ENCODE measurements at places on chromosomes 16 and 17.

DNA sequence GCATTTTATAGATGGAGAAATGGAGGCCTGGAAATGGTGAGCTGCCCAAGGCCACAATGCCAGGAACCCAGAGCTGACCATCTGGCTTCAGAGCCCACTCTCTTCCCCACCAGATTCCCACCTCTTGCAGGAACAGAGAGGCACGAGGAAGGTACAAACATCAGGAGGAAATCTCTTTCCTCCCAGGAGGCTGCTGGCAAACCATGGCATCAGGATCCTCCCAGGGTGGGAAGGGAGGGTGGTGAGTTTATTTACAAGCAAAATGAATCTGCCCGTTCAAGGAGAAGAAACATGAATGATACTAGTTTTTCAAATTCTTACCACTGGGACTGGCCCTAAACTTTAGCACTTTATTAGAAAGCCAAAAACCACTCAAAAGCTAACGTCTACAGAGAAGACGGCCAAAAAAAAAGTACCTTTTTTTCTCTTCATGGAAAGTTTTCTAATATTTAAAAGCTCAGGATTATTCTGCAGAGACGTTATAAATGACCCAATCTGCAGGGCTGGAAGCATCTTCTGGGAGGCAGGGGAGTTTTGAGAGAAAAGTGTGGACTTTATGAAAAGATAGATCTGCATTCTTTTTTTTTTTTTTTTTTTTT is 79.1 kb downstream of the NXN start:
- DNase-seq: no peak

GRCh38 chr16:12271006-12271405 is 294.5 kb downstream of the SNX29 start:
- DNase-seq: no peak

DNA sequence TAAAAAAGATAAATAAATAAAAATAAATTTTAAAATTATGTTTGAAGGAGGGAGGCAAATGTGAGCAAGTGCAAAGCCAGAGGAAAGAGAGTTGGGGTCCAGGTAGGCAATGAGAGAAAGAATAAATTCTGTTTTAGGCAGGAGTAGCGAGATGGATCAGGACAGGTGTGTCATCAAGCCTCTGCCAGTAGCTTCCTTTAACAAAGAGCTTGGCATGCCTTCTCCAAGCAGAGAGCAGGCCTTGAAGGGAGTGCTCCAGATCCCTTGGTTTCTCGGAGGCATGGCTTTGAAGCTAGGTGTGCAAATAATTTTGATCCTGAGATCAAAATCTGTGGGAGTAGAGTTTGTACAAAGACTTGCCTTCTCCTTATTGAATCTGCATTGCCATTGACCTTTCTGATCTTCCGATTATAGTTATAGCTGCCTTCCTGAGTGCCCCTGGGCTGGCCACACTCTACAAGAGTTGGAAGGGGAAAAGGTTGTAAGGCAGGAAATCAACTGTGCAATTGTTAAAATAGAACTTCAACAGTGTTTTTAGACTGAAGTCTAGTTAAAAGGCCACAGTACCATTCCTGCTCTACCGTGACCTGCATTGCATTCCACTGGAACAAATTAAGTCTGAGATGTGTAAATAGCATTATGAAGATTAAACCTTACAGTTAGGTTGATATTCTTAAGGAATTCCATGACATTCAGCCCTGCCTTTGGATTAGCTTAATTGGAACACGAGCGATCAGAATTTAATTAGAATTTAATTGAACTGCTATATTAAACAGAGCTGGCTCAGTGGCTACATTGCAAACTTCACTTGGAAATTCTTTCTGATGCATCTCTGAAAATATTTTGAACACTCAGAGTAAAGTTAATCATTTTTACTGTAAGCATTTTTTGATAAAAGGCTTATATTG is 33.7 kb downstream of the IQCK start:
- DNase-seq: no peak

DNA sequence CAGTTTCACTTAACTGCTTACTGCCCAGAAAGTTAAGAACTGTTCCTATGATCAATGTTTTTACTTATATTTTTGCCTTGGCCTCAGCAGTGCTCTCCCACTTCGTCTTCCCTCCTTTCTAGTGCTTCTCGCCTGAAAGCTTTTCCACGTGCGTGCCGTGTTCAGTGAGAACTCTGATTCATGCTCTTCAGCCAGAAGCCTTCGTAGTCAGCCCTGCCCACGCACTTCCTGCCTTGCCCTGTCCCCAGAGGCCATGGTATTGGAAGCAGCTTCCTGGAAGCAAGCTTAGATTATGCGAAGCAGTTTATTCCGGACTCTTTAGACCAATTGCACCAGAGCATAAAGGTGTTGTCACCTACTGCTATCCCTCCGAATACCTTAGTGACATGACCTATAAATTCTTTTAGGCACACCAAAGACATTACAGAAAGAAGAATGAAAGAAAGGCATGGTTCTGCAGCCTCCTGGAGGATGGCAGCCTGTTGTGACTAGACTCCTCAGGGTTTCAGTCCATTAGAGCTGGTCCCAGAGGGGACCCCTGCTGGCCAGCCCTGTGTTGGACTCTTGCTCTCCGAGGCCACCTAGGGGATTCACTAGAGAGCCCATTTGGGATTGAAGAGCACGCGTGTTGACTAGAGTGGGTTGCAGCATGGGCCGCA is 105.2 kb downstream of the RPTOR start:
- peak; percentile 40 for DNase-seq

DNA sequence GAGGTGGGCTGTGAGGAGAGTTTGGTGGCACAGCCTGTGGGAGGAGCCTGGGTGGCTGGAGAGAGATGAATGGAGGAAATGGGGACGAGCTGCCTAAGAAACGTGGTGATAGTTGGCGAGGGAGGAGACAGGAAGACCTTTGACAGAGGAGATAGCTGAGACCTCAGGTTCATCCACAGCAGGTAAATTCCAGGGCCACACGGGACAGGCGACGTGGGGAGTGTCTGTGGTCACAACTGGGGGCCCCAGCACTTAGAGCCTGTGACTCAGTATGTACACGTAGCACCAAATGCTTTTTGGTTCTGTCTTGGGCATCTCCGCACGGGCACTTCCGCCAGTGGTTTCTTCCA is 7.7 kb downstream of the MINK1 start:
- no peak for DNase-seq

DNA sequence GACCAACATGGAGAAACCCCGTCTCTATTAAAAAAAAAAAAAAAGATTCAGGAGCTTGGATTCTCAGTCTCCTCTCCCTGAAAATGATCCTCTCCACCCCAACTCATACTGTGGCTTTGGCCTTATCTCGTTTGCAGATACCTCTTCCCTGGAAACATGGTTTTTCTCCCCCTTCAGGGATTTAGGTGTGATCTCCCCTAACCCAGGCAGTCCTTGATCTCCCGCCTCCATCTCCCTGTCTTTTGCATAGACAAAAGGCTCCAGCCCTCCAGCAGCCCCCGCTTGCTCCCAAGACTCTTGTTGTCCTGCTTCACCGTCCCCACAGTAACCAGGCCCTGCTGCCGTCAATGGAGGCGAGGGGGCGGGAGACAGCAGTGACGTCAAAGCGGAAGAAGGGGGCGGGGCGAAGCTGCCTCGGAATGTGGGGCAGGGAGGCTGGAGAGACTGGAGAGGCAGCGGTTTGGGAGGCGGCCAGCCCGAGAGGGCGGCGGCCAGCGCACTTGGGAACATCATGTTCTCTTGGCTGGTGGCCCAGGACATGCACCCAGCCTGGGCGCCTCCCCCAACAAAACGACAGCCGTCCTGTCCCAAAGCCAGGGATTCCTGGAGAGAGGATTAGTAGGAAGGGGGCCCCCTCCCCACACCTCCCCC is 1.9 kb upstream of the PER1 start:
- DNase-seq: peak; percentile 77

GRCh38 chr17:51056813-51057510 is 63.7 kb downstream of the SPAG9 start:
- no peak for DNase-seq

DNA sequence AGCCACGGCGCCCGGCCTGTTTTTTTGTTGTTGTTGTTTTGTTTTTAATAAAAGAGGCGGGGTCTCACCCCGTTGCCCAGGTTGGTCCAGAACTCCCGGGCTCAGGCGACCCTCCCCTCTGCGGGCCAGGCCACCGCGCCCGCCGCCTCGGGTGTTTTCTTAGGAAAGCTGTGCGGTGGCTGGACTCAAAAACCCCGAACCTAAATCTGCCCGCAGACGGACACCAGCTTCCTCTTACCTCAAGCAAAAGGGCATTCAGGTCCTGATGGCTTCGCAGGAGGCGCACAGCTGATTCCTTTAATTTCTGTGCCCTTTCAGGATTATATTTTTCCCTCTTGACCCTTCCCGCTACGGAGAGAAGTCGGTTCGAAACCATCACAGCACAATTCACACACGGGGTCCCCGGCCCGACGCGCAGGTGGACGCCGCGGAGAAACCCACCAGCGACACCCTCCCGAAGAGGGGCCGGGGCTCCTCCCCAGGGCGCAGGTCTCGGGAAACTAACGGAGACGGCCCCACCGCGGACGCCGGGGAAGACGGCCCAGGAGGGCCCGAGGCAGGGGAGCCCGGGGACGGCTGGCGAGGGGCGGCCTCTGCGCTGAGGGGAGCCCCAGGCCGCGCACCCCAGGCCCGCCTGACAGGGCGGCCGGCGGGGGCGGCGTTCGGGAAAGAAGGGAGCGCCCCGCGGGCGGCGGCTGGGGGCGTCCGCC is 653 bp downstream of the FANCA start:
- no peak for DNase-seq
